ENCODE measurements at places on chromosomes 2 and 18.

DNA sequence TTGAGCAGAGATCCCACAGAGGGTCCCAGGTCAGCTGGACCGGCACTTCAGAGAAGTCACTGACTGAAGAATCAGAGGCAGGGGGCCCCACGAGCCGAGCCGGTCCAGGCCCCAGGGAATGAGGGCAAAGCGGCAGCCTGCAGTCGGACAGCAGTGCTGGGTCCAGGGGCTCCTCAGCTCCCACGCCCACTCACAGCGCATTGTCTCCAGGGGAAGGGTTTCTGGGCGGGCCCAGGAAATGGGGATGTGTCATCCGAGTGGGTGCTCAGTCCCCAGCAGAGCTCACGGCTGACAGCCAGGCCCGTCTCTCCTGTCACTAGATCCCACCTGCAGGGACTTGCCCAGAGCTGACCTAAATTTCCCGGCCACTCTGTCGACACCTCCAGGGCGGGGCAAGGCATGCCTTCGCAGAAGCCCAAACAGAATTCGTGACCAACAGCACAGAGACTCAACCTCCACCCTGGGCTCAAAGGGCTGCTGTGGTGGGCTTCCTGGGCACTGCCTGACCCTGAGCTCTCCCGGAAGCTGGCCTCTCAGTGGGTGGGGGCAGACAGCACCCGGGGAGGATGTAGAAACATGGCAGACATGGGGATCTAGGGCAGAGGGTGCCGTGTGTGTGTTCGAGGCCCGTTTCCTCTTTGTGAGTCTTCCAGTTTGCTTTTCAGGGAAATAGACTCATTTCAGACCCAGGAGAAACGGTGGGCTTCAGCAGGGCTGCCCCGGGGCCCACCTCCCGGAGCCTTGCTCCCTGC lies 42.1 kb upstream of the TAF1B start:
- DNase-seq: peak; percentile 34

DNA sequence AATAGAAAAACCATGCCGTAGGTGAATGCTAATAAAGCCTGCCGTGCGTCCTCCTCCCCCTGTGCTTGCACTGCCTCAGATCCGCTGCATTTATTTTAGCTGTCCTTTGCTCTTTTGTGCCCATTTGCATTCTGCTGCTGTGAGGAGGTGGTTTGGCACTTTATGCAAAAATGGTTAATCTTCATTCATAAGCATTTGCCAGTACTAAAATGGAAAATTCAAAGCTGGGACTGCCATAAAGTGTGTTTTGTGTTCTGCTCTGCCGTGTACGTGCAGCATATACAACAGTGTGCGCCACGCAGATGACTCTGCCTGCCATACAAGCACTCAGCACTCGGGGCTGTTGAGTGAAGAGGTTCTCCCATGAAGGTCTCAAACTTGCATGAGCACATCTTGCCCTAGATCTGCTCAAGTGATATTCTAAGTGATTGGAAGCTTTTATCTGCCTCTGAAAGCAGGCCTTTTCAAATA lies 73.6 kb downstream of the SPATS2L start:
- no peak for DNase-seq

GRCh38 chr2:71060871-71061270 lies 7.6 kb upstream of the NAGK start:
- DNase-seq: no peak

DNA sequence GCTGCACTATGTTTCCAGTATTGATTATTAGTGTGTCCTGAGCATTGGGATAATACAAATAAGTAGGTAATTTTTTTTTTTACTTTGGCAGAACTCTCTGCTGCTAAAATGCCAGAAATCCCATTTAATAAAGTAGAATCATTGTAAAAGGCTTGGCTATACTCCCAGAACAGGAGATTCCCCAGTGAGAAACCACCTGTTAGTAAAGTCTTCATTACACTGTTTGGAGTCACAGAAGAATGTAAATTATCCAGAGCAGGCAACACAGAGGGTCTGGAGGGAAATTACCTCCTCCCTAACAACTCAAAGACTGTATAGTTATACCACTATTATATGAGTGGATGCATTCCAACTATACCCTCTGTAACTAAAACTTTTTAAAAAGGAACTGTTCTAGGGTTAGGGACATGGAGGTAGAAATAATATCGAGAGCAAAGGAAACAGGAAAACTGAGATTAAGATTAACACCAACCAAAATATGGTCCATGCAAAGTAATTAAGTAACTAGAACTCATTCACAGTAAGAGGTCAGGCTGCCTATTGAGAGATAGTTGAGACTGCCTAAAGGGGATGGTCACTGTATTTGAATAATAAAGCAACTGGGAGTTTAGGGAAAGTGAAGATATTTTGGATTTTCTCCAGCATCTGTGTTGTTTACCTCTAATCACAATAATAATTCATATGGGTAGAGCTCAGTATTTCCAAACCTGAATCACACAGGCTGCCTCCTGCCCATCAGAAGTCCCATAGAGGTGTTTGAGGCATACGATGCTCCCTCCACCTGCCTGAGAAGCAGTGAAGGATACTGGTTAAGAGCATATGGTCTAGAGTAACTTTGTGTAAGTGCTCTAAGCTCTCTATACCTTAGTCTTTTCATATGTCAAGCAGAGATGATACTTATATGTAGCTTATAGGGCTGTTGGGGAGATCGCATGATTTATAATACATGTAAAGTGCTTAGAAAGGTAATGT lies 34.4 kb downstream of the MAP2 start:
- no peak for DNase-seq

DNA sequence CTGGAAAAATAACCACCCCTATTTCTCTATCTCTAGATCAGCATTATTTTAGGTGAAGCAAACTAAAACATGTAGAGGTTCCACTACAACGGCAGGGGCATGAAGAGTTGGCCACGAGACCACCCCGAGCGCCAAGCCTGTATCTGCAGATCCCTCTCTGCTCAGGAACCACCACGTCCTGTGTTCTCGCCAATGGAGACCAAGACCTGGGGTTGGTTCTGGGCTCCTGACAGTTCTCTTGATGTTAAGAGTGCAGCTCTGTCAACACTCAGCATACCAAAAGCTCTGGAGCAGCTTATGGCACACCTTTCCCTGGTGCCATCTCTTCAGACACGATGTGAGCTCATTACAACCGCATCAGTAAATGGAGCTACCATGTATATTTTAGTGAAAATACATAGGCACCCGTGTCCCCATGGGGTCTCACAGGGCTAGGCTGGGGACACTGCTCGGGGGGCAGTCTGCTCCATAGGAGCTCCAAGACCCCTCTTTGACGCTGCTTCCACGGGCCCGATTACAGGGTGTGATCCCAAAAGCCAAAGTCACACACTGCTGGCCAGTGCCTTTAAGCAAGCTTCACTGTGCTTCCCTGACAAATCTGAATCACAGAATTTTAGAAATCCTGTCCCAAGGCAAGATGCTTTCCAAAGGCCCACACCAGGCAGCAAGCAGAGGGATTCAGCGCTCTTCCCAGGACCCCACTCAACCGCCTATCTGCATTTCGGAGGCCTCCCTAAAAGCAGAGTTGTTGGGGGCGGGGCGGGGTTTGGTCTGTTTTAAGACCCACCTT lies 72.2 kb downstream of the EMILIN2 start:
- no peak for DNase-seq

DNA sequence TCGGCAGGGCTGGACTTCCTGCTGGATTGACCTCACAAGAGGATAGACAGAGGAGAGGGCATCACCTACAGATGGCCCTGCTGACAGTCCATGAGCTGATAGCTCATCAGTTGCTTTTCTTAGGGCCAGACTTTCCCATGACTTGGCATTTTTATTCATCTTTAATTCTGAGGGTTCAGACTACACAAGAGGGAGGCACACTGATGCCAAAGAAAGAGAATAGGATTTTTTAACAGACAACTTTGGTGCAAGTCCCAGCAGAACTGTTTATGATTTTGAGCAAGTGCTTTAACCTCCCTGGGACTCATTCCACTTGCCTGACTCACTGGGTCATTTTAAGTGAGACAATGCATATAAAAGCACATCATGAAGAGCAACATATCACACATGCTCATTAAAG lies 299.2 kb downstream of the INSIG2 start:
- no peak for DNase-seq

DNA sequence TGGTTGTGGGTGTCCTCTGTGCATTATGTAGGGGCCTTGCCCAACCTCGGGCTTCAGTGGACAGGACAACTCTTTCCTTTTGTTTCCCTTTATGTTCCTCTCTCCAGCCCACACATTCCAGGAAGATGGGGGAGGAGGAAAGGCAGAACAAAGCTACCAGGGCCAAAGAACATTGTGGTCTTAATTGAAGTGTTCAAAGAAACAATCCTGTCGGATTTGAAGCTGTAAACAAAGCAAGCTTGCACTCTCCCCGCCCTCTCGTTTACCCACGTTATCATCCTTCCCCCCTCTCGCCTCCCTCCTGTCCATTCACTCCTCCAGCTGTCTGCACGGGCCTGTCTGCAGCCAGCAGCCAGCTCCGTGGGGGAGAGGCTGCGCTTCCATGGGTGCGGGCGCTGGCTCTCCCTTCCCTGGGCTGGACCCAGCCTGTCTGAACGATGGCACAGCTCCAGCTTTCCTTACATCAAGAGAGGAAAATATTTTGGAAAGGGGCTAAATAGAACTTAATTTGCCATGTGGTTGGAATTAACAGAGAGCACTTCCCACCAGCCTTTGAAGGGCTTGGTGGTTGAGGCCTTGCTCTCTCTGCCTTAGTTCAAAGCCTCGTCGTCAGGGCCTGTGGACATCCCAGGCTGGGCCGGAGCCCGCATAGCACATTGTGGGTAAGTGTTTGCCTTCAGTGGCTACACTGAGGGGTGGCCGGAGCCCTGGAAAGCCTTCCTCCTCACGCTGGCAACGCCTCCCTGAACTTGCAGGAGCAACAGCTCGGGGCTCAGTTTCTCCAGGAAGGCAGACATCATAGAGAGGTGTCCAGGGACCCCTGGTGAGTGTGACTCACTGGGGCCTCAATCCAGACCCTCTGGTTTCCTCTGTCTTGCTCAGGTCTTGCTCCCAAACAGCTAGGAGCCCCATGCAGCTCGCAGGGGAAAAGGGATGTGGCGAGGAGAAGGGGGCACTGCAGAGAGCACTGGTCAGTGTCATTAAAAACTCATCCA lies 60.6 kb upstream of the HS6ST1 start:
- no peak for DNase-seq

- no peak for DNase-seq
Measured at GRCh38 chr2:189876271-189876670, 92.0 kb downstream of the PMS1 start.

GRCh38 chr2:192064459-192064858 lies 130.3 kb downstream of the TMEFF2 start:
- no peak for DNase-seq

- DNase-seq: no peak
Measured at GRCh38 chr2:6932828-6933227, 15.6 kb downstream of the RNF144A start.

- no peak for DNase-seq
Measured at GRCh38 chr18:904218-905090, at the start of gene ADCYAP1. ADCYAP1 (plus strand) TSS chr18:904871; CDS start chr18:905387, 516 bp downstream.

DNA sequence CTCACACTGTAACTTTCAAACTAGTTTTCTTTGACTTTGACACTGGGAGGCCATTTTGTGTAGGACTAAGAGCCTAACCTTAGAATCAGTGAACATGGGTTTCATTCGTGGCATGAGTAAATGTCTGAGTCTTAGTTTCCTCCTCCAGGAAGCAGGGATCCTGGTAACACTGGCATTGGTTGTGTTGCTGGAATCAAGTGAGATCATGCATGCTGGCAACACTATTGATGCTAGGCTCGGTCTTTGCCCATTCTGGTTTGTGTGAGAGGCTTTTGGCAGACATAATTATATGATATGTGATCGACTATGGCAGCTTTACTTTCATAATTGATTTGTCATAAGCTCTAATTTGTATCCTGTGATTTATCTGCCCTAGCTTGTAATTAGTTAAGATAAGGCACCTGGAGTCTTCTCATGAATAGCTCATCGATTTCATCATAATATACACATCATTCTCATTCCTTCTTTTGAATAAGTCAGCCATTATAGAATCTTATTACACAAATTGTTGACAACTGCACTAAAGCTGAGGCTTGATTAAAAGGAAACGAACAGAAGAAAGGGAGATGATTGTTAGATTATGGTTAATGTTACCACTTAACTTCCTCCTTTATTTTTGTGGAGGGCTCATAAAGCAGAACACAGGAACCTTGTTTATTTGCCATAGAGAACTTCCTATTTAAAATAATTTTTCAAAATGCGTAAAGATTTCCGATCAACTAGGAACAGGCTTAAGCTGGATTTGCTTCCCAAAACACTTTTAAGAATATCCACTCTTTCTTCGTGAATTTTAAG lies 12.6 kb downstream of the PPP1R1C start:
- DNase-seq: no peak

DNA sequence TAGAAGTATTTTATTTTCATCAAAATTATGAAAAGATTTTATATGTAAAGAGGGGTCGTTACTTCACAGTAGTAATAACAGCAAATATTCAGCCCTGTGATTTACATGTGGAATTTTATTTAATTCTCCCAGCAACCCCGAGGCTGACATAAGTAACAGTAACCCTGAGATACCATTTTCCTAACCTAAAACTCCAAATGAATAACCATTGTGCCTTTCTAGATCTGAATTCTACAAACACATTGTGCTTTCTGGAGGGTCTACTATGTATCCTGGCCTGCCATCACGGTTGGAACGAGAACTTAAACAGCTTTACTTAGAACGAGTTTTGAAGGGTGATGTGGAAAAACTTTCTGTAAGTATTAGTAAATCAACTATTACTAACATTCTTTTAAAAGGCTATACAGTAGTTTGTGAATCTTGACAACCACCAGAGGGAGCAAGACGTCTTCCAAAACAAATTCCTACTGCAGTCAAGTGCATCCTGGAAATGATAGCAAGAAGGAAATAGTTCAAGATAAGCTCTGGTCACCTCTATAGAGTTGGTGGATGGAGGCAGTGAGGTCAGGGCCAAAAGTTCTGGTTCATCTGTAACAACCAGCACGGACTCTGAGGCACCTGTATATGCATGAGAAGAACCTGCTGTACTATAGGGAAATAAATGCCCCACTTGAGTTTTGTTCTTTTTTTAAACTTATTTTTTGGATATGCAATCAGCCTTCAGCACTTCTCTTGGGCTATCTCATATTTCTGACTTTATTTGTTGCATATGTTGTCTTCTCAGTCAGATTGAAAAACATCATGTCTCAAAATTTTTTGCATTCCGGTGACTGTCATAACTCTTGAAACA lies 37.4 kb downstream of the ACTR2 start:
- DNase-seq: no peak

GRCh38 chr2:177053038-177053437 lies 159.6 kb upstream of the HNRNPA3 start:
- no peak for DNase-seq

Measured in stimulated activated CD8-positive, alpha-beta memory T cell treated with anti-CD3 and anti-CD28 coated beads, Interleukin-12 subunit alpha, Interleukin-12 subunit beta, amount 100 ng/mL, for 4 hours (primary cell).